Panc1 (cell line): ENCODE measurements at places on chromosomes 1 and 21.

GRCh38 chr21:40555021-40555528 is 291.9 kb downstream of the DSCAM start:
- DNase-seq, result no peak

DNA sequence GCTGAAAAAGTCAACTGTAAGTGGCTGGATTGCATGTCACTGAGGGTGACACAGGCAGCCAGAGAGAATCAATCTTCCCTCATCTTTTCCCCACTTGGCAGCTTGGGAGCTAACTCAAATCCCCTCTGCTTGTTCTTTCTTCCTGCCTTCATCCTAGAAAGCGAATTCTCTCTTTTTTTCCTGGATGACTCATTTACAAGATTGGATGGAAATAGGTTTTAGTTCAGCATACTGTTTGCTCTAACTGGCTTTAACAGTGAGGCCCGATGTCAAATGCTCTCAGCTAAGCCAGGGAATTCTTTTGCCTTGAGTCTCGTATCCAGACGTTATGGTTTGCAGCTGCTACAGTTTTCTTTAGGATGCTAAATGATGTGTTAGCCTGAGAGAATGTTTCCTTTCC is 72.7 kb downstream of the HUNK start:
- DNase-seq, result no peak

GRCh38 chr1:79052829-79053449 is 46.4 kb upstream of the ADGRL4 start:
- no peak for DNase-seq

- DNase-seq, result no peak
Measured at GRCh38 chr21:43893536-43894205, 28.6 kb downstream of the AGPAT3 start.

DNA sequence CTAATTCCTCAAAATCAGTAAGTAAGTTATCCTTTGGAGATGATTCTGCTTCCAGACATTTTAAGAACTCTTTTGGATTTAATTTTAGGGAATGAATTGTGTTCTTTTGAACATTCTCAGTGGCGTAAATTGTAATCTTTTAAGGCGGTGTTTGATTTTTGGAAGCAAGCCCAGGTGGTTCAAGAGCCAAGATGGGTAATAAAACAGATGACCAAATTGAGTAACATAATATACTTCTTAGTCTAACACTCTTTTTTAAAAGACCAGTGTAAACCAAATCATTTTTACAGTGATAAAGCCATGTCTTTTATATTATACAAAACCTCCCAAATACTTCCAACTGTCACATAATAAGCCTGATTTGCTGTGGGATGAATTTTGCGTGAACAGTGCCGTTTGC is 133.8 kb downstream of the LRRC40 start:
- no peak for DNase-seq

- DNase-seq, result no peak
Measured at GRCh38 chr1:154780541-154780940, 89.5 kb downstream of the KCNN3 start.

DNA sequence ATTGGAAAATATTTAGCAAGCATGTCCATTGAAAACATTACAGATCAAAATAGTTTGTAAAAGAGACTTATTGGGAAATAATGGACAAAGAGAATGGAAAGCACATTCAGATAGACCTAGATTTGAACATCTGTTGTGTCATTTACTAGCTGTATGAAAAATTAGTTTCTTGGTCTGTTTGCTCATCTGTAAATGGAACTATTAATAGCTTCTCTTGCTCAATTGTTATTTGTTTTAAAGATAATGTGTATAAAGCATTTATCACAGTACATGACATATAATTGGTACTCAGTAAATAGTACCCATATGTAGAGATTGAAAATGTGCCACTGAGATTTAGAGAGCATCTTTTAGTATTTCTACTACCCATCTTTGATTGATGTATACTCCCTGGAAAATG is 25.9 kb downstream of the RPAP2 start:
- DNase-seq, result no peak
